Fibroblast of skin of left quadriceps (primary cell): ENCODE measurements at places on chromosomes 11 and 22.

- DNase-seq, result no peak
These were observed 3.7 kb upstream of the GAL start for GRCh38 chr11:68680541-68681231.

DNA sequence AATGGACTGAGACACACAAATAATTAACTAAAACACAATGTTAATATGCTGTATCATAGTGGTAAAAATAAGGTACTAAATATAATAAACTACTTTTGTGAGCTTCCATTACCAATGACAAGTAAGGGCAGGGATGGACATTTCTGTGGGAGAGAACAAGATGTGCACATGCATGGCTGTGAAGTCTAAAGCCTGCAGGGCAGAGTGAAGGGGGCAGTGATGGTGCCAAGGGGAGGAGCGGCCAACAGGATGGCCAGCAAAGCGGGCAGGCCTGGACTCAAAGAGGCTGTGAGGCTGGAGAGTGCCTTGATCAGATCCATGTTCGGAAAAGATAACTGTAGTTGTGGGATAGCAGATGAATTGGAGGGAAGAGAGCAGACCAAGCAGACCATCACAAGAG is 12.5 kb downstream of the DESI1 start:
- DNase-seq, result no peak

DNA sequence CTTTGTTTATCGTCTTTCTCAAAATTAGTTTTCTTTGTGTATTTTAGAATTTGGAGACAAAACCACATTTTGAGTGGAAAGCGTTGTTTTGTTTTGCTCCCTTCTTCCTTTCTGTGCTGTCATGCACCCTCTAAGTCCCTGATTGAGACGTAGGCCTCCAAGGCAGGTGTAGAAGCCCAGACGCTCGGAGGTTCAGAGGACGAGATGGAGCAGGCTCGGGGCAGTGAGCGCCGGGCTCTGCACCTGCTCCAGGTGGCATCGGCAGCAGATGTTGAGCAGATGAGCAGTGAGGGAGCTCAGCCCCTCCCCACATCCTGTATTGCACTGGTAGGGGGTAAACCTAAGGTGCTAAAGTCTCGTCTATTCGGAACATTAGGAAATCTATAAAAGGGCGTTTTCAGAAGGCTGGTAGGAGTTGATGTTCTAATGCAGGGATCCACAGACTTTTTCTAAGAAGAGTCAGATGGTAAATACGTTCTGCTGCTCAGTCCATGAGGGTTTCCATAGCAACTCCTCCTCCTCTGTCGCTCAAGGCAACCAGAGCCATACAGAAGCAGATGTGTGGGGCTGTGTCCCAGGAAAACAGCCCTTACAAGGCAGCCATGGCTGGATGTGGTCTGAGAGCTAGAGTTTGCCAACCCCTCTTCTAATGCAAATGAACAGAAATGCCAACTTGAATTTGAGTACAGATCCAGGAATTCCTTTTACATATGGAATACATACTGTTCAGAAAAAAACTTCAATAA is 724.2 kb downstream of the BRD1 start:
- DNase-seq, result no peak

- DNase-seq, result no peak
These were observed 85.5 kb downstream of the MORC2 start for GRCh38 chr22:30882974-30883533.

DNA sequence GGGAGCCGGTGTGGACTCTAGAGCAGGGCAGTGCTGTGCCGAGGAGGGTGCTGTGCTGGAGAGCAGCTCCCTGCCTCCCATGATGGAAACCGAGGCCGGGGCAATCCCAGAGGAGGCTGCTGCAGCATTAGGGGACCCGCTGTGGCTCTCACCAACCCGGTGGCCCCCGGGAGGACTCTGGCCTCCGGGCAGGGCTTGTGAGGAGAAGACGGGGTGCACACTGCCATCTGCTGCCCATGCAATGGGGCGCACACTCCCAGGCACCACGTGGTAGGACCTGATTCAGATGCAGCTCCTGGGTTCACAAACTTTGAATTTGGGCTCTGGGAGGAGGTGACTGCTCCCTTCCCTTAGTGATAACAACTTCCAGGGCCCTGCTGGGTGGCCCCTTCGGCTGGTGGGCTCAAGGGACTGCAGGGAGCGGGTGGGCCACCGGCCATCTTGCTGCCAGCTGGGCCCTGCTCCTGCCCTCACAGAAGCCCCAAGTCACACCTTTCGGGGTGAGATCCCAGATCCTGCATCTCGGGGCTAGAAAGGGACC is 93.8 kb upstream of the FGF3 start:
- DNase-seq, result no peak

DNA sequence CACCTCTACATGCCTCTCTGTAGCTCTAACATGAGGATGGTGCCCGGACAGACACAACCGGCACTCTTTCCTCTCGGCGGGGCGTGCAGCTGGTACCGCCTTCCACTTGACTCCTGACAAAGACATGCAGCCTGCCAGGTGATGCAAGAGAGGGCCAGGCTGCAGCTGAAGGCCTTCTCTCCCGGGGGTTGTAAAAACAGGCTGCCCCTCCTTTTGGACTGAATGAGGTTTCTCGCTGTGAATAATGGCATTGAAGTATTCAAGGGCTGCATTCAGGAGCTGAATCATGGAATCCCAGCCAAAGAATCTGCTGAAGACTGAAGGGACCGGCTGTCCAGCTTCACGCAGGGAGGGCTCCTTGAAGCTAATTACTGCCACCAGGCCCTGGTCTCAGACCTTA is 110.9 kb downstream of the GALNT18 start:
- DNase-seq, result peak; percentile 12

GRCh38 chr22:43001271-43002201 is 13.4 kb downstream of the PACSIN2 start:
- no peak for DNase-seq

DNA sequence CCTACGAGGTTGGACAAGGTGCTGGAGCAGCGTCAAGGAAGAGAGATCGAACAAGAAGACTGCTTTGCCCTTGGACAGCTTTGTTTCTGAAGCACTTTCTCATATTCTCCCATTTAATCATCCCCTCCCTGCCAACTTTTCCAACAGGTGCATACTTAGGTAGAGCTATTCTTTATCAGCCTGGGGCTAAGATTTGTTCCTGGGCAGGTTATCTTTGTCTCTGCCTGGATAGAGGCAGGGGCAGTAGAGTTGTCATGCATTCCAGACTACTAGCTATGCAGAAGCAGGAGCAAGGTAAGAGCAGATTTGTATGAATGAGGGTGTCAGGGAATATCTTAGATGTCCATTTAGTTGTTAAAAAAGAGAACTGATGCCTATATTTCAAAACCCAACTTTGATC is 82.3 kb downstream of the PTPRJ start:
- DNase-seq, result no peak

- DNase-seq, result no peak
These were observed 67.8 kb downstream of the CASP12 start for GRCh38 chr11:104830508-104830907.

DNA sequence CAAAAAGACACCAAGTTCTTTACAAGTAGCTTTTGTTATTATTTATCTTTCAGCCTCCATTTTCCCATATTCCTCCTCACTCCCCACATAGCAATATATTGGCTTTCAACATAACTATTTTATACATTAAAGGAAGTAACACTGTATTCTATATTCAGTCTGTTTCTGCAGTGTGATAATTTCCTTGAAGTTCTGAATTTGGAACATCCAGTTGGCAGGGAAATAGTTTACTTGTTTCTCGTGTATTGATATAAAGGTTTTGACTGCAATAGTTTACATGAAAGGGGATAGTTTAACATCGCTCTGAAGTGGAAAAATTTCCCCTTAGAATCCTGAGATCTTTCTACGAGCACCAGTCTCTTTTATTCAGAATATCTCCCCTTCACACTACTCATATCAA is 341.5 kb upstream of the ANO3 start:
- no peak for DNase-seq

GRCh38 chr22:45977551-45978274 is 751 bp upstream of the WNT7B start:
- DNase-seq, result no peak

DNA sequence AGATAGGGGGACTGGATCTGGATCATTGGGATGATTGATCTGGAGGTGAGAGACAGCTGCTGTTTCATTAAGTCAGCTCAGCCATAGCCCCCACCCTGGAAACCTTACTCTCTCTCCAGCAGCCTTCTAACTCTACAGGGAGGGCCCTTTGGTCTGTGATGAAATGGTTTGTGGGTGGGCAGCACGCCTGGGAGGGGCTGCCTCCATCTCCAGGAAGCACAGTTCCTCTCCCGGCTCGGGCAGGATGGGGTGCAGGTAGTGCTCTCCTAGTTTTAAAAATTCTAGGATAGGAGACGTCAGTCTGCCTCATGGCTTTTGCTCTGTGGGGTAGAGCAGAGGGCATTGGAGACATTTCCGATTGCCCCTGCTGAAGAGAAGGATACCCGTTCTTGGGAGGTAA is 89.7 kb downstream of the CEP164 start:
- no peak for DNase-seq

GRCh38 chr11:112649856-112650255 is 311.4 kb upstream of the NCAM1 start:
- DNase-seq, result no peak

DNA sequence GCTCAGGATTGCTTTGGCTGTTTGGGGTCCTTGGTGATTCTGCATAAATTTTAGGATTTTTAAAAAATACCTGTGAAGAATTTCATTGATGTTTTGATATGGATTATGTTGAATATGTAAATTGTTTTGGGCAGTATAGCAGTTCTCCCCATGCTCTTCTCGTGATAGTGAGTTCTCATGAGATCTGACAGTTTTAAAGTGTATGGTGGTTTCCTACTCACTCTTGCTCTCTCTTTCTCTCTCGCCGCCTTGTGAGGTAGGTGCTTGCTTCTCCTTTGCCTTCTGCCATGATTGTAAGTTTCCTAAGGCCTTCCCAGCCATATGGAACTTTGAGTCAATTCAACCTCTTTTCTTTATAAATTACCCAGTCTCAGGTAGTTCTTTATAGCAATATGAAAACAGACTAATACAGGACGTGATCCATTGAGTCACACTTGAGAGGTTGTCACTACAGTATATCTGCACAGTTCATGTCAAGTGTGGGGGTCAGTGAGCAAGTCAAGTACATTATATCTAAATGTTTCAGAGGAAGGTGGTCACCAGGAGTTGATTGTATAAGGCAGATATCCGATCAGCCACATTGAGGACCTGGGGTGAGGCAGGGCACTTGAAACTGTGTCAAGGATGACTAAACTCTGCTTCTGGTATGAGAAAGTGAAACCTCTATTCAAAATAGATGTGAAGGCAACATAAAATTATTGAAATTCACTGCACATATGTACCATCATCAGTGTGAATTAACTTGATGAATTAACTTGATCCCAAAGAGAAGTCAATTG is 70.7 kb upstream of the CCDC179 start:
- no peak for DNase-seq

DNA sequence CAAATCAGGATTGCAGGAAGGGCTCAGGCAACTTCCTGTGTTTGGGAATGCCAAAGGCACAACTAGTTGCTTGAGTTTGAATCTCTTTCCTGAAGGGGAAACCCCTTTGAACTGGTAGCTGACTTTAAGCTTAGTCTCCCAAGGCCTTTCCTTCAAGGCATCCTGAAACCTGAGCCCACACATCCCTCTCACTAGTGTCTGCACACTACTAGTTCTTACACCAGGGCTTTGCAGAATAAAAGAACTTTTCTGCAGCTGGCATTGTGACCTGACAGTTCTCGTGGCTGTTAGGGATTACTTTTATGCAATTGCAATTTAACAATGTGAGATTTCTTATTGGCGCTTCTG is 95.4 kb downstream of the EXT2 start:
- no peak for DNase-seq

- DNase-seq, result no peak
These were observed 105.4 kb downstream of the TTC28 start for GRCh38 chr22:28574159-28574788.

DNA sequence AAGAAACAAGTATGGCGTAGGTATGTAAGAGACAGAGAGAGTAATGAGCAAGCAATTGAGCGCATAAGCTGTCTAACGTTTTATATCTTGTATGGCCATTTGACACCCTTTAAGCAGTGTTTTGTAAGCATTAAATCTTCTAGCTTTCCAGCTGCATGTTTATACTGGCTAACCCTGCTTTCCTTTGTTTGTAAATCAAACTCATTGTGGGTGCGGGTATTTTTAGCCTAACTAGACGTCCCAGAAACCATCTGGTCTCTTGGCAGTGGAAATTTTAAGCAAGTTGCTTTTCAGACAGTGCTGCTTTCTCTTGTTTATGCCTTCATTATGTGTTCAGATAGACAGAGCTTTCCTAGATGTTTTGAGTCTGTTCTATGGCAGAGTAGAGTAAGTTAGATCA is 73.5 kb downstream of the RNF169 start:
- peak; percentile 51 for DNase-seq
